Activated CD4-positive, alpha-beta T cell treated with anti-CD3 and anti-CD28 coated beads for 48 hours (primary cell): ENCODE measurements at places on chromosomes 3 and 15.

DNA sequence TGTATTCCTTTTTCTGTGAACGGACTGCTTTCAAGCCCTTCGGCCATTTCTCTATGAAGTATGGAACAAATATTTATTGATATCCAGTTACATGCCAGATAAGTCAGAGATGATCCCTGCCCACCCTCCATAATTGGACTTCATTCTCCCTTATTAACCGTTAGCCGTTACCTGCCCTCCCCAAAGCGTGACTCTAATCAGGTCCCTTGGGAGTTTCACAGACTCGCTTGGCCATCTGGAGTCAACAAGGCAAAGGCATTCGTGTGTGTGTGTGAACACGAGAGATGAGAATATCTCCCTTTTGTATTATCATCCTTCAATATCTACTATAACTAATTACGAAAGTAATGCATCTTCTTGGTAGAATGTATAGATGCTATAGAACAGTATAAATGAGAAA is 314.5 kb downstream of the TLE3 start:
- no peak for DNase-seq

DNA sequence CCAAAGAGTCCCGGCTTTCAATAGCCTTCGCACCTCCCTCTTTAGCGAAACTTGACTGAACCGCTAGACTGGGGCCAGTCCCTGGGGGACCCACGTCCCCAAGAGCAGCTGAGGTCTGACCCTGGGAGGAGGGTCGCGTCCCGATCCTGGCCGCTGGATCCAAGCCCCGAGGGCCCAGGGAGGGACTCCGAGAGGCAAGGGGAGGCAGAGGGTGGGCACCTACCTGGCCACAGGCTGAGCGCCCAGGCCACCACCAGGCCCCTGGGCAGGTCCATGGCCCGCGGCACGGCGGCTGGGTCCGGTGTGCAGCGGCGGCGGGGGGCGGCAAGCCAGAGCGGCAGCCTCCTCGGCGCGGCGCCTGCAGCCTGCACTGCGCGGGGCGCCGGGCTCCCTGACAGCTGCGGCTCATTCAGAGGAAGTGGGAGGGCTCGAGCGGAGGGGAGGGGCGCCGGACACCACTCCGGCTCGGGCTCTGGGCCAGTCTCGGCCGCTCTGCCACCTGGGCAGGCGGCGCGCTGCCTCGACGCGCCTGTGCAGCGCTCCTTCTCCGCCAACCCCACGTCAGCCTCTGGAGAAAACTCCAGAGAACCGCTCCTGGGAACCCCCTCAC is at the start of gene ITGA11:
ITGA11 (minus strand) TSS at position 372 of the 610 bp plus-strand sequence; CDS start at position 275, 97 bp downstream.
- no peak for DNase-seq

DNA sequence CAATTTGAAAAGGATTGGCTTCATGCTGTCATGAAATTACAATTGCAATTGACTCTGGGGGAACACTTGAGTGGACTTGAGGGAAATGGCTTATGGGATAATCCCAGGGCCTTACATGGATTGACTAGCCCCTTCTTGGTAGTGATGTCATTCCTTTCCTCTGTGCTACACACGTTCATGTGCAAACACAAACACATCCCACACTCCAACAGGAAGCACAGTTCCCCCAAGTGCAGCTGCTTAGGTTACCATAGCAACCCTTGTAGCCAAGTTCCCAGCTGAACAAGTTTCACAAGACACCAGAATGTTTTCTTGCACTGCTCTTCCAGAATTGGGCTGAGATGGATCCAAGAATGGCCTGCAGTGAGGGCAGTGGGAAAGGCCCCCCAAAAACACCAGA is 217.0 kb downstream of the ZNF621 start:
- no peak for DNase-seq

GRCh38 chr15:31309893-31310606 is 16.6 kb upstream of the KLF13 start:
- no peak for DNase-seq

DNA sequence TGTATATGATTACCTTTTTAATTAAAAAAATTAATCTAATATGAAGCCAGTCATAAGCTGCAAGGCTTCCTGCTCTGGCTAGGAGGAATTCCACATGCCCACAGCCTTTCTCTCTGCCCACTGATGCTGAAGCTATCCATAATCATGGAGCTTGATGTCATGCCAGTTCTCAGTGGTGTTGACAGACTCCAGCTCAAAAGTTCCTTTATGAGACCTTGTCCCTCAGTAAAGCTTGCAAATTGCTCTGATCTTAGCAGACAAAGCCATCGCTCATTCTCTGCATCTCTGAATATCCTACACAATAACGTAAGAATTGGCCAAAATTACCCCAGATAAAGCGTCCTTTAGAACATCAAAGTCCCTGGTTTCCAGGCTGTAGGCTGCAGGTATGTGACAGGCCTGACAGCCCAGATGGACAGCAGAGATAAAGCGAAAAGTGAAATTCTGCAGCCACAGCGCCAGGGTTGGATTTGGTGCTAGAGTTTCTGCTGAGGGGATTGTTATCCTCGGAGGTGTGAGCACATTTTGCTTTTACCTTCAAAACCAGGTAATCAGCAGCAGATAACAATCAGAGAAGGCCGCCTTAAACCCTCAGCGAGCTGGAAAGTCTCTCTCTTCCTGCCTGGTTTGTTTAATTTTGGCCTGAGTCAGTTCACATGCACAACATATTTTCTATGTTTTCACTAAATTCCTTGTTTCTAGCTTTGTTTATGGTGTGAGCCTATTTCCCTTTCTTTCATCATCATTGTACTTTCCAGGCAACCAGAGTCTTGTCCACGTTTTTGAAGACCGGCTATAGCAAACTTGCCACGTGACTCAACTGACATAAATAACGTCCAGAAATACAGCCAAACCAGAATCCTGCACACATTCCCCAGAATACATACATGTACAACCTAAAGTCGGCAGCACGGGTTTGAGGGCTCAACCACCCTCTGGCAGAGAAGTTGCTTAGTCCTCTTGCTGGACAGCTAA is 36.6 kb upstream of the ALDH1A3 start:
- no peak for DNase-seq

- no peak for DNase-seq
Observed at GRCh38 chr3:17478673-17479072, 263.8 kb downstream of the TBC1D5 start.

GRCh38 chr3:193230610-193231009 is 10.4 kb upstream of the PLAAT1 start:
- no peak for DNase-seq

DNA sequence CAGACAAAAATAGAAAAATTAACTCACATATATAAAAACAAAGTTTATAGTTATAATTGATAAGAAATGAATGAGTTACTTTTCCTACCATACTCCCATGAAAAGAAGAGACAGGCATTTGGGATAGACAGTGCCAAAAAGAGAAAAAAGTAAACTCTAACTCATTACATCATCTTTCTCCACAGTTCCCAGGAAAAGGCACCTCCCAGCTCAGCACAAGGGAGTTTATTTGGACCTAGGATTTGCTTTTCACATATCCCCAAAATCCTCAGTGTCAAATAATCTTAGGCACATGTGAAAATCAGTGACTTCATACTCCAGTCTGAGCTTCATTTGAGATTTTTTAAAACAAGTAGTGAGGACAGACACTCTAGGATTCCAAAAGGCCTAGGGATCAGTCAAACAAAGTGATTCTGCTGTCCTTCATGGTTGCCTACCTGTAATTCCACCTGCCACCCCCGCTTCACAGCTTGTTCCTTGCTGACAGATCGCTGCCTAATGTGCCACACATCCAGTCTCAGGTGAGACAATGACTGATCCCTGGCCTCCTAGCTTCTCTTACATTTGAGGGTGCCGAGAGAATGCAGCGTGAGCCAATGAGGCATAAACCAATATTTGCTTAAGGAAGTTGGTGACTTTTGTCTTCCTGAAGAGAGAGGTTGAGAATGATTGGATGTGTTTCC is 573.7 kb downstream of the TBL1XR1 start:
- no peak for DNase-seq

DNA sequence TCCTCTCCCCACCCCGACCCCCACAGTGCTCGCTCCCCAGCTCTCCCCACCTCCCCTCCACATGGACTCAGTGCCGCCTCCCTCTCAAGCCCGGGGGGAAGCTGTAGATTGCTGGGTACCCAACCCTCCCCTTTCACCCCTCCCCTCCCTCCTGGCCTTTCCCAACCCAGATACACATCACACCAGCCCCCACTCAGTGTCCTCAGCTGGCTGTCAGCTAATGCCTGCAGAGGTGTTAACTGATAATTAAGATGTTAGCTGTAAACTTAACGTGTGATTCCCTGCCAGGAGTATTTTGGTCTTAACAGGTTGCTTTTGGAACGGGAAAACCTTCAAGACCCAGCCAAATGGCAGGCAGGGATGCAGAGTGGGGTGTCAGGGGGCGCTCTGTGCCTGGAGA is 39.4 kb upstream of the LINGO1 start:
- no peak for DNase-seq

DNA sequence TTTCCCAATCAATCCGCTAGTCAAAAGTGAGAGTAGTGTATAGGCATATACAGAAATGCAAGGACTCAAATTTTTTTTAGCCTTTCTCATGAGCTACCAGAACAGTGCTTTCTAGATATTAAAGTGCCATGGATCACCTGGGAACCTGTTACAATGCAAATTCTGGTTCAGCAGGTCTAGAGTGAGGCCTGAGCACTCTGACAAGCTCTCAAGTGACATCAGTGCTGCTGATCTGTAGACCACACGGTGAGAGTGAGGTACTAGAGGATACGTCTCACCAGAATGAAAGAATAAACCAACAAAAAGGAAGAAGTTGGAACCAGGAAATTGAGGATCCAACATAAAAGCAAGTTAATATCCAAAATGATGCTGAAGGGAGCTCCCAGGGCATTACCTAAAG is 16.0 kb upstream of the PLA2G4D start:
- no peak for DNase-seq

- DNase-seq, result no peak
Observed at GRCh38 chr3:27125821-27126501, 243.2 kb downstream of the NEK10 start.

- no peak for DNase-seq
Observed at GRCh38 chr3:122077293-122078234, 22.4 kb downstream of the CD86 start.

DNA sequence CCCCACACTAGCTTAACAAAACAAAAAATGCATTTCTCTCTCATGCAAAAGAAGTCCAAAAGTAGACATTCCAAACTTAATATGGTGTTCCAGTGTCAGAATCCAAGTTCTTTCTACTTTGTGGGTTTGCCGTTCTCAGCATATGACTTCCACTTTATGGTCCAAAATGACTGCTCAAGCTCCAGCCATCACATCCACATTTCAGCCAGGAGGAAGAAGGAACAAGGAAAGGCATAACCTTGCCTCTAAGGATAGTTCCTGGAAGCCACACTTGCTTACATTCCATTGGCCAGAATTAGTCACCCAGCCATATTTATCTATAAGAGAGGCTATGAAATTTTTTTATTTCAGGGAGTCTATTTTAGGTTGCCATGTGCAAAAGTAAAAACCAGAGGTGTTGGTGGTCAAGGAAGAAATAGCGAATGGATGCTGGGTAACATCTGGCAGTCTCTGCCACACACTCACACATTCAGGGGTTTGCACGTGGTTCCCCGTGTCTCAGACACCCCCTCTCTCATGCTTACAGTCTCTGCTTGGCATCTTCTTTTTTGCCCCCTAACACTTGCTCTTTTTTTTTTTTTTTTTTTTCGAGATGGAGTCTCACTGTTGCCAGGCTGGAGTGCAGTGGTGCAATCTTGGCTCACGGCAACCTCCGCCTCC is 69.3 kb downstream of the RPL39L start:
- DNase-seq, result no peak

- no peak for DNase-seq
Observed at GRCh38 chr15:45425135-45425534, 46.8 kb upstream of the GATM start.

DNA sequence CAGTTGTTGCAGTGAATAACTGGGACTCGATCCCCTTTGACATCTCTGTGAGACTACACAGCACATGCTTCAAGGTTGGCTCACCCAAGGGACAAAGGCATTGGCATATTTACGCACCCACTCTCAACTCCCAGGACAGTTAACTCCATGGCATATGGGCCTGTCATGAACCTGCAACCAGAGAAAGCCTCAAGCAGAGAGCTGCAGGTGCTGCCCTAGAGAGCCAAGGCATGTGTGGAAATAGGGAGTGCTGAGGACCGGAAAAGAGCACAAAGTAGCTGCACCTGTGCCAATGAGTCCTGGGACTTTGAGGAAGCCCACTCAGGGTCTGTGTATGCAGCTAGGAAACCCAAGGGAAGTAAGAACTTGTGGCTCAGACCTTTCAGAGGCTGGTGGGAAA is 32.9 kb upstream of the SLC24A5 start:
- DNase-seq, result no peak

DNA sequence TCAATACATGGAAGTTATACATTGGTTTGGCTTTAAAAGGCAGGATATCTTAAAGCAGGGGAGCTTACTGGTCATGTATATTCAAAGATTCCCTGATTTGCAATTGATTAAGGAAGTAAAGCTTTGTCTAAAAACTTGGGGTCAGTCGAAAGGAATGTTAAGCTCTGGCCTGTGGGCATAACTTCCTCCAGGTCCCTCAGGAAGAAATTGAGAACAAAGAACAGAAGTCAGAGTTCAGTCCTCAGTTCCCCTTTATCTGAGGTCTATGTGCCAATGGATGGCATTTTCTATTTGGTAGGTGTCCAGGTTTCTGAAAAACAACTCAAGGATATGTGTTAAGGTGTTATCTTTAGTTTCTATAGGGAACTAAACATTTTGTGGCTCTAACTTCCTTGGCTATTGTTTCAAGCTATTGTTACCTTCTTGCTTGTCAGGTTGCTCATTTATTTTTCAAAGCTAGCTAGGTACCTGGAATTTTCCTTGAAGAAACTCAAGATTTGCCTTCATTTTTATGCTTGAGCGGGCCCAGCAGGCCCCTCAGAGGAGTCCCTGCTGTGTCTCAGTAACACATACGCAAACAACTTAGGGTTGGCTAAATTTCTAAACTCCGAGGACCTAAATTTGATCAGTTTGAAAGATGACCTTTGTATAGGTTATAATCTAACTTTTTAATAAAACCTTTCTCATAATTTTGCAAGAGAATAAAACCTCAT is 135.0 kb upstream of the UBE2E2 start:
- no peak for DNase-seq

DNA sequence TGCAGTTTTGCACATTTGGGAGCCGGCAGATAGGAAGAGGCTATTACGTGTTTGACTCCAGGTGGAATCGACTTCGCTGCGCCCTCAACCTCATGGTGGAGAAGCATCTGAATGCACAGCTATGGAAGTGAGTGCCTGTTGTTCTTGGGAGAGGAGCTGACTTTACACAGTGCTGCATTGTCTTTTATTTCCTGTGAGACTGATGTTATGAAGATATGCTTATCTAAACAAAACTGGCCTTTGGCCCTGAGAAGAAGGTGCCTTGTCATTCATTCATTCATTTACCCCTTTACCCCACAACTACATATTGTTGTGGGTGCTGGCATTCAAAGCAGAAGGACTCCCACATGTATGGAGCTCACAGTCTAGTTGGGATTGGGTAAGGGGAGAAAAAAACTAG is 32.6 kb downstream of the PSMD6 start:
- DNase-seq, result no peak

- DNase-seq, result no peak
Observed at GRCh38 chr3:37183375-37183831, 9.0 kb upstream of the LRRFIP2 start.
